Lung (tissue), 17 donors: ENCODE measurements at places on chromosomes 5 and 9.

DNA sequence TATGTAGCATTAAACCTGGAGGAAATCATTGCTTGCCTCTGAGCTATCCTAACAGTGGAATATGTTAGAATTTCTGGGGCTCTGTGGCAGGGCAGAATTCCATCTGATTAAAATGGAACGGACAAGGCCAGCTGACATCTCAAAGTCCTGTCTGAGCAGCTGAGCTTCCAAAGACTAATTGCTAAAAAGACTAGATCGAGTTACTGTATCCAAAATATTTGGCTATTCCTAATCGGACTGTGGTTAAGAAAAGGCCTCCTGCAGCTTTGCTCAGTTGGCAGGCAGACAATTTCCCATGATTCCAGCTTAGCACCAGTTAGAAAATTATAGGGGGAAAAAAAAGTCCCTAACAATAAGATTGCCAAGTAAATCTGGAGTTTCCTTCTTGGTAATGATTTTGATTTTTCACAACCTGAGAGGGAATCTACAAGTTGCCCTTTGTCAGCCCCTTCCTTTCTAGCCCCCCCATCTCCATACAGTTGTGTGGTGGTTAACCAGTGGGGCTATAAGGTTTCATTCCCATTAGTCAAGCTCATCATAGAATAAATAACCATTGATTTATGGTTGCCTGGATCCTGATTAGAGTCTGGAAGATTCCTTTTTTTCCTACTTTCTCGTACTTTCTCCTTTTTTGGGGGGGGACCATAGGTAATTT is 26.4 kb downstream of the PTGR1 start:
- peak; percentile 51 for DNase-seq

- DNase-seq = no peak
Observed at GRCh38 chr9:37622462-37622861, 28.3 kb upstream of the FRMPD1 start.

- DNase-seq = peak; percentile 62
Observed at GRCh38 chr9:98192503-98193335, at the start of gene CORO2A. Gene CORO2A, minus strand, starts transcription at chr9:98192637. Its CDS starts 34,977 bp downstream, at chr9:98157660.

DNA sequence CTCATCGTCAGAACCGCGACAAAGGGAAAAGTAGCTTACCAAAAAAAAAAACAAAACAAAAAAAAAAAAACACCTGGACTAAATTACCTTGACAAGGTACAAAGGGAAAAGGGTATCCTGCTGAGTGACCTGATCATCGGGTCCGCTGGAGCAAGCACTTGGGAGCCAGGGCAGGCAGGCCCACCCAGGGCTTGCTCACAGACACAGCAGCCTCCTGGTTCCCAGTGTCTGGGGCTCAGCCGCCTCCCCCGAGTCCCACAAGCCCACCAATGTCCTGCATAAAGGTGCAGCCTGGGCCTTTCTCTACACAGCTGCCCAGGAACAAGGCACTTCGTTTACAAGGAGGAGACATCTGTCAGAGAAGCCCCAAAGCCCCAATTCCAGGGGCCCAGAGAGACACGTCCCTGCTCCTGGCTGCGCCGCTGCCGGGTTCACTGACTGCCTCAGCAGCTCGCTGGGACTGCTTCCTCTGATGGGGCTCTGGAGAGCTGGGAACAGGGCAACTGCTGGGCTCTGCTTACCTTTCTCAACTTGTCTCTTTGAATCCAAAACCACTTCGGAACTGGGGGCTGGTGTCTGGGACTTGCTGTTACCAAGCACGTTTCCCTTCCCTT is 63.4 kb downstream of the GOLM1 start:
- DNase-seq = no peak

- DNase-seq = peak; percentile 35
Observed at GRCh38 chr9:15293804-15294316, 13.2 kb downstream of the TTC39B start.

- DNase-seq = no peak
Observed at GRCh38 chr5:35821513-35821912, 35.2 kb upstream of the IL7R start.

- peak; percentile 63 for DNase-seq
Observed at GRCh38 chr5:66661149-66661548, 65.0 kb downstream of the MAST4 start.

GRCh38 chr5:171906066-171906570 is 100.3 kb downstream of the FBXW11 start:
- DNase-seq = no peak

GRCh38 chr9:107426126-107426525 is 63.4 kb downstream of the KLF4 start:
- DNase-seq = no peak

DNA sequence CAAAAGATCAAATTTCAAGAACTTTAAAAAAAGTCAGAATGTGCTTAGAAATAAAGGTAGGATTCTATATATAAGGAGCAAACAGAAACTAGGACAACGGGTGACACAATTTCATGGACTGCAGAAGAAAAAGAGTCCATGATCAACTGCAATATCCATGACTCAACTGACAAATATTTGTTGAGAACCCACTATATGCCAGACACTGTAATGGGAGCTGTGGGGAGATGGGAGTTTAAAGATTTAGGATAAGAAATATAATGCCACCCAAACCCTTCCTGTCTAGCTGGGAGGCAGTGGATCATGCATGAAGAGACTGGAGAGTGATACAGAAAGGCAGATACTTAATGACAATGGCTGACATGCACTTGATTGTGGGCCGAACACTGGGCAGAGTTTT is 27.6 kb upstream of the CCDC112 start:
- no peak for DNase-seq

GRCh38 chr9:137989156-137989555 is 111.6 kb downstream of the CACNA1B start:
- DNase-seq = no peak

DNA sequence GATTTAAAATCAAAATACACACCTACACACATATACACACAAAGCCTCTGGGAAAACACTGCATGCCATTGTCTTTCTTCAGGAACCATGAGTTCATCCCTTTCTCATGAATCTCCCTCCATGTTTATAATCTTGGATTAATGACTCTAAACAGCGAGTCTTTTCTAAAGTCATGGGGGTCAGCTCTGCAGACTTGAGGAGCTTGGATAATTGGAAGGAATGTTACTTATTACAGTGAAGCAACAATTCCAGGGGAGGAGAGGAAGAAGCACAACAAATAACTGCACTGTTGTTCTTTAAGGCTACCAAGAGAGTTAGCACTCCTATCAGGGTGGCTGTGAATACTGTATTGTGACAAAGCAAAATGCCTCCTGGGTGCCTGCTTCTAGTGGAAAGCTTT is 444.7 kb downstream of the ANXA1 start:
- no peak for DNase-seq

DNA sequence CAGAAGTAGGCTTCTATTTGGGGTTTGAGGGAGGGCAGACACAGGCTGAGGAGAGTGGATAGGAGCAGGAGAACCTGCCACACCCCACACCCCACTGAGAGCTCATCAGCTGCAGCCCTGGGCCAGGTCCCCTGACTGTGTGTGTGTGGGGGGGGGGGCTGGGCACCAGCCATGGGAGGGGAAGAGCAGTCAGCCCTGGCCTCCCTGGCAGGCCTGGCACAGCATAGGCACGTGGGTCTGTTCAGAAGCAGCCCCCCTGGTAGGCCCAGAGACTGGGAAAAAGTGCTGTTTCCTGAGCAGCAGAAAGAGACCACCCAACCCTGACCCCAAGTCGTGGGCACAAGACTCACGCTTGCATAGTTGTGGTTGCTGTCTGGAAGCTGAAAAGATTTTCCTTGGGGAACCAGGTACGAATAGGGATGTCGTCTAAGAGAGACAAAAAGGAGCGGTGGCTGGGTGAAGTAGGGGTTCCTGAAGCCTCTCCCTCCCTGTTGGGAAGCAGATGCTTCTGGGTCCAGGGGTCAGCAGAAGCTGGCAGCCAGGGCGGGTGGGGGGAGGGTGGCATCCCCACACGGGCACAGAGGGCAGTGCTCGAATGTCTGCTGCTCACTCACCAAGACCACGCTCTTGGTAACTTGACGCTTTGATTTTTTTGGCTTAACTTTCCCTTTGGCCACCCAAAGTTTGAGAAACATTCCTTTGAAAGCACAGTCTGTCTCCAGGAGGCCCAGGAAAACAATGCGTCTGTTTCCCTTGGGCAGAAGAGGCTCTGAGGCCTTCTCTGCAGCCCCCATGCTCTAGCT is 2.9 kb downstream of the NSMF start:
- DNase-seq = no peak

DNA sequence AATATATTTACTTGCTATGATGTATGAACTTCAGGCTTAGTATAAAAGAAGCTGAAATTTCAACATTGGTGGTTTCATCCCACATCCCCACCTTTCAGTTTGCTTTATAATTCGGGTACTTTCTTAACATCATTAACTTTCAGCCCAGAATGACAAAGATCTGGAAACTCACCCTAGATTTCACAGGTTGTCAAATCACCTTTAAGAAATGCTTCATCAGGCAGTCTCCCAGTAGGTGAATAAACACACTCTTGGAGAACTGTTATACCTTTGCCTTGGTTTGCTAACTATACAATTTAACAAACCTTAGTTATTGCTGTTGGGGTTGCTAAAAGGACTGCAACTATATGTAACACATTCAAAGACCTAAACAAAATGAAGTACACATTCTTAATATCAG is 54.4 kb downstream of the MLANA start:
- no peak for DNase-seq

DNA sequence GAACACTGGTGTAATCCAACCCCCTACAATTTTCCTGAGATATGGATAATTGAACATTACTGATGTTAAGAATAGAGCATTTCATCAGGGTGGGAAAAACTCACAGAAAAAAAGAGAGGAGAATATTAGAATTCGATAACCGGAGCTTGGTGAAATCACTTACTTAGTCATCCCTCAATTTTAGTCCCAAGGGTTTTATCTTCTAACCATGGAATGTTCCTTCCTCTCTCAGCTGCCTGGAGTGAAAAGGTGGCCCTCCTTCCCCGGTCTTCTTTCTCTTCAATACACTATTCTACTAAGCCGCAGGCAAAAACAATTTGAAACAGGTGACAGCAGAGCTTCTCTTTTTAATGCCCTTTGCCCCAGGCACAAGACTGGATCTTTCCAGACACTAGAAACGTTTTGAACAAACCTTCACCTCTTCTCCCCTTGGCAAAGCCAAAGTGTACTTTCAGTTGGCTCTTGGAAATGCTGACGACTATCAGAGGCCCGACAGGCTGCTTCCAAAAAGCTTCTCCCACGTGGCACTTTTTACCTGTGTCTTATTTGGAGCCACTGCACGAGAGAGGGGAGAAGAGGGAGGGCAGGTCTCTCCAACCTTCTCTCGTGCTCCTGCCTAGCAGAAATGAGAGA is 543.9 kb downstream of the TLE1 start:
- DNase-seq = no peak

- peak; percentile 90 for DNase-seq
Observed at GRCh38 chr5:133952729-133953567, 15.5 kb downstream of the C5orf15 start.

GRCh38 chr5:160555581-160555970 is 133.9 kb downstream of the PTTG1 start:
- no peak for DNase-seq

DNA sequence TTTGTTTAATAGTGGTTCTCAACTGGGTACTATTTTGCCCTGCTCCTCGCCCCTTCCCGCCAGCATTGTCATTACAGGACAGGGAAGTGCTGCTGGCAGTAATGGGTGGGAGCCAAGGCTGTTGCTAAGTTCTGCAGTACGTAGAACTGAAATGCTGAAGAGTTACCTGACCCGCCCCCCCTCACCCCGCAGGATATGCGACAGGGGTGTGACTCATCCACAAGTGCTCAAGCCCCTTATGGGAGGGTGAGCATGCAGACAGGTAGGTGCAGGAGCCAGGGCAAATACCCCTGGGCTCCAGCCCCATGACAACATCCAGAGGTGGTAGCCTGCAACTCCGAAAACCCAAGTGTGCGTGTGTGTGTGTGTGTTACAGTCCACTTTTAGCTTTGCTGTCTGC is 35.7 kb downstream of the LRRC70 start:
- no peak for DNase-seq

- DNase-seq = peak; percentile 58
Observed at GRCh38 chr9:127397646-127398274, 791 bp downstream of the SLC2A8 start.

DNA sequence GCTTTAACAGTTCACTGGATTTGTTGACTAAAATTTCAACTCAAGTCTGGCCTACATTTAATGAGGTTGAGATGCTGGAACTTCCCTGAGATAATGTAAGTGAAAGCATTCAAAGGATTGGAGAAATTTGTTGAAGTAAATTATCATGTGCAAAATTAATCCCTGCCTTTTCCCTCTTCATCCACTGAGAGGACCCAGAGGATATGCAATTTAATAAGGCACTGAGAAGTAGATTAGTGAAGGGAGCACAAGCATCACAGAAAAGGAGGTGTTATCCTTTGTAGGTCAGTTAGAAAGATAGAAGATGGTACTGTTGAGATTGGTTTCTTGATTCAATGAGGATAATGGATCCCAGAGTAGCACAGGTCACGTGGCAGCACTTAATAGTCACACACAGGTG is 42.6 kb upstream of the ANKRD31 start:
- DNase-seq = no peak

DNA sequence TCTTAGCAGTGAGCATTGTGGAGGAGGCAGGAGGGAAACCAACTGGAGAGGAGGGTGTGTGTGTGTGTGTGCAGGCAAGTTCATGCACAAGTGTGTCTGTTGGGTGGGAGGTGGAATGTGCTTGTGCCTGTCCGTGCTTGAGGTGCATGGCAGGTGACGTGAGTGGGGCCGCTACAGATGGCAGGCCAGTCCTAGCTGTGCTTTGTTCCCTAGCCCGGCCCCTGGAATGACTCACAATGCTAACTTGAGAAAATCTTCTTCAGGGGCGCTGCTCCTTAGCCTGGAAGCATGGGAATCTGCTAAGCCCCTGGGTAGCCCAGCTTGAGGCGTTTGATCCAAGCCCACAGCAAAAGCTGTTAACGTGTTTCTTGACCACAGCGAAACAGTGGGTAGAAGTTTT is 25.0 kb upstream of the DMRT2 start:
- DNase-seq = no peak

- DNase-seq = peak; percentile 39
Observed at GRCh38 chr9:93576258-93577077, at the start of gene PHF2. Gene PHF2, plus strand, starts transcription at chr9:93576584. Its CDS starts 190 bp downstream, at chr9:93576774.

GRCh38 chr5:28850320-28850921 is 1812.0 kb upstream of the CDH9 start:
- DNase-seq = no peak

GRCh38 chr9:13478639-13479038 is 199.1 kb upstream of the MPDZ start:
- DNase-seq = no peak

DNA sequence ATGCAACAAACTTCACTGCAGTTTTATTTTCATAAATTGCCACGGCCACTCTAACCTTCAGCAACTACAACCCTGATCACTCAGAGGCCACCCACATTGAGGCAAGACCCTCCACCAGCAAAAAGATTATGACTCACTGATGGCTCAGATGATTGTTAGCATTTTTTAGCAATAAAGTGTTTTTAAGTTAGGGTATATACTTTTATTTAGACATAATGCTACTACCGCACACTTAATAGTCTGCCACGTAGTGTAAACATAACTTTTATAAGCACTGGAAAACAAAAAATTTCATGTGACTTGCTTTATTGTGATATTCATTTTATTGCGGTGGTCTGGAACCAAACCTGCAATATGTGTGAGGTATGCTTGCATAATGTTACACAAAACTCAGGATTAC is 257.9 kb downstream of the ZSWIM6 start:
- DNase-seq = peak; percentile 55
